ENCODE measurements at places on chromosomes 2 and 18. TPM values are rescaled to one million over a fixed set of nuclear protein-coding genes. Genes with fewer than 3 reads are reported as not detected.
A peak's percentile ranks its signal among the peaks of the same experiment; 100 is the strongest.

GRCh38 chr2:108541451-108541850 is 7.2 kb downstream of the LIMS1 start:
- no peak overlapping the region for H3K27ac ChIP-seq
- H3K4me1 ChIP-seq, result peaks cover 34% of the 10 kb centered on the region
- H3K27me3 ChIP-seq, result no peaks in the 10 kb centered on the region
- no peaks in the 10 kb centered on the region for H3K36me3 ChIP-seq
- no peak overlapping the region for H3K4me3 ChIP-seq
- no peak for DNase-seq

DNA sequence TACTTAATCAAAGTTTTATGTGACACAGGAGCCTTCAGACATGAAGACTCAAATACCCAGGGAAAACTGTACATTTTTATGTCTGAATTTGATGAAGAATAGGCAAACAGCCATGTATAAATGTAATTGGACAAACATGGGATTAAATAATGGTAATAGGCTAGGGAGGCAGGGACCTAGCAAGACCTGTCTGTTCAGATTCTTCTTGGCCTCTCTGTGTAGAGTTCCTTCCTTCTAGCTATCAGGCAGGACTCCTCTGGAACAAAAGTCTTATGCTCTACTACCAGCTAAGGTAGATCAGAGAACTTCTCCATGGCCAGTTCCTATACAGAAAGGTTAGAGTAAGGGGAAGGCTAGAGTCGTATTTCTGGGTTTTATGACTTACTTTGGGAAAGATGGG is 9.5 kb upstream of the PARD3B start:
- H3K4me1 ChIP-seq, result no peaks in the 10 kb centered on the region
- DNase-seq, result no peak
- H3K27me3 ChIP-seq, result no peaks in the 10 kb centered on the region

GRCh38 chr18:23664674-23665073 is 2.0 kb upstream of the ANKRD29 start:
- no peak for DNase-seq
- no peaks in the 10 kb centered on the region for H3K27me3 ChIP-seq
- H3K4me1 ChIP-seq, result no peaks in the 10 kb centered on the region
- H3K4me3 ChIP-seq, result no peak overlapping the region
- no peak overlapping the region for H3K27ac ChIP-seq

DNA sequence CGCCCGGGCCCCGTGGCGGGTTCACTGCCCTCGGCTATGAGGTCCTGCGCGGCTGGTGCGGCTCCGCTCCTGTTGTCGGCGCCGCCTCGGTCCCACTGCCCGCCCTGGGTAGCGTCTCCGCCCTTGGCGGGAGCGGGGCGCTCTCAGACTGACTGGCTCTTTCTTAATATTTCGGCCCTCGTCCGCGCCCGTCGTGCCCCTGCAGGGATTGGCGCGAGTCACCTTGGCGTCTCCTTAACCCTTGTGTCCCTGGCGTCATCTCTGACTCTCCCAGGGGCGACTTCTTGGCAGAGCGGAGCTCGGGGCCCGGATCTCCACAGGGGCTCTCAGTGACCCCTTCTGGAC is 1.3 kb downstream of the PTMA start:
- H3K4me3 ChIP-seq, result peak overlapping the region; percentile 96
- H3K4me1 ChIP-seq, result no peaks in the 10 kb centered on the region
- peak overlapping the region; percentile 99 for H3K27ac ChIP-seq
- H3K36me3 ChIP-seq, result peaks cover 23% of the 10 kb centered on the region
- DNase-seq, result peak; percentile 77
- no peaks in the 10 kb centered on the region for H3K27me3 ChIP-seq

- H3K4me1 ChIP-seq, result no peaks in the 10 kb centered on the region
- DNase-seq, result no peak
- no peaks in the 10 kb centered on the region for H3K36me3 ChIP-seq
- no peak overlapping the region for H3K4me3 ChIP-seq
- no peak overlapping the region for H3K27ac ChIP-seq
- H3K27me3 ChIP-seq, result no peaks in the 10 kb centered on the region
Measured at GRCh38 chr2:239809391-239809790, 215.8 kb downstream of the NDUFA10 start.

DNA sequence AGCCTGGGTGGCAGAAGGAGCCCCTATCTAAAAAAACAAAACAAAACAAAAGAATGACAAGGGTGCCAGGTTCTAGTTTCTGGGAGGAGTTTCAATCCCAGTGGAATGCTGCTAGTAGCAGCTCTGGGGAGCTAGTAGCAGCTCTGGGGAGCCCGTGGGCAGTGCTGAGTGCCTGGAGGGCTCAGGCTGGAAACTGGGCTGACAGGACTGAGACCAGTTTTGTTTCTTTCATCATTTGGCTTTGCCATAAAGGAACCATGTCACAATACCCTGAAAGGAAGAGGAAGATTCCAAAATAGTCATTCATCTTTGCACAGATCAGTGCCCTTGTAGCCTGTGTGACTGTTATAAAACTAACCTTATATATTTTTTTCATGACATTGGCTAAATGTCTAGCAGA is 10.6 kb downstream of the MFSD6 start:
- no peaks in the 10 kb centered on the region for H3K27me3 ChIP-seq
- H3K36me3 ChIP-seq, result no peaks in the 10 kb centered on the region
- H3K27ac ChIP-seq, result no peak overlapping the region
- no peak overlapping the region for H3K4me3 ChIP-seq
- H3K4me1 ChIP-seq, result peaks cover 31% of the 10 kb centered on the region

DNA sequence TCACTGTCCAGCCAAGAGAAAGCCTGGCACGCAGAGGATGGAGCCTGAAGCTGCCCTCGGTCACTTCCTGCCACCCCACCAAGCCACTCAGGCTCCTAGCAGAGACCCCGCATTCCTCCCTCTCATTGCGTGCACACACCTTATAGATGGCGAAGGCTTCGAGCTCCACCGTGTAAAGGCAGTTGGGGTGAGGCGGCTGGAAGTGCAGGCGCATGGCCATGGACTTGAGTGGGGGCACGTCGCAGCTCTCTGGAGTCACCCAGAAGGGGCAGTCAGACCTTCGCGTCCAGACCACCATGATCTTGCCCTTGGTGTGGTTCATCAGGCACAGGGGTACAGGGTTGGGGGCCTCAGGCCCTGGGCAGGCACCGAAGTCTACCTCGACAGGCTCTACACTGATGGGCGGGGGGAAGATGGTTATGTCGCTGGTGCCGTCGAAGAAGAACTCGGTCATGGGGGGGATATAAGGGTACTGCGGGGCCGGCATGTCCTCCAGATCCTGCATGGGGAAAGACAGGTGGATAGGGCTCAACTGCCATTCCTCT is 13.7 kb downstream of the CFAP65 start:
- no peak for DNase-seq
- no peak overlapping the region for H3K4me3 ChIP-seq
- no peaks in the 10 kb centered on the region for H3K4me1 ChIP-seq
- H3K27ac ChIP-seq, result no peak overlapping the region

GRCh38 chr2:44777036-44777435 is 164.5 kb upstream of the SIX3 start:
- H3K27ac ChIP-seq, result no peak overlapping the region
- no peaks in the 10 kb centered on the region for H3K36me3 ChIP-seq
- no peaks in the 10 kb centered on the region for H3K27me3 ChIP-seq
- H3K4me1 ChIP-seq, result no peaks in the 10 kb centered on the region
- no peak overlapping the region for H3K4me3 ChIP-seq

DNA sequence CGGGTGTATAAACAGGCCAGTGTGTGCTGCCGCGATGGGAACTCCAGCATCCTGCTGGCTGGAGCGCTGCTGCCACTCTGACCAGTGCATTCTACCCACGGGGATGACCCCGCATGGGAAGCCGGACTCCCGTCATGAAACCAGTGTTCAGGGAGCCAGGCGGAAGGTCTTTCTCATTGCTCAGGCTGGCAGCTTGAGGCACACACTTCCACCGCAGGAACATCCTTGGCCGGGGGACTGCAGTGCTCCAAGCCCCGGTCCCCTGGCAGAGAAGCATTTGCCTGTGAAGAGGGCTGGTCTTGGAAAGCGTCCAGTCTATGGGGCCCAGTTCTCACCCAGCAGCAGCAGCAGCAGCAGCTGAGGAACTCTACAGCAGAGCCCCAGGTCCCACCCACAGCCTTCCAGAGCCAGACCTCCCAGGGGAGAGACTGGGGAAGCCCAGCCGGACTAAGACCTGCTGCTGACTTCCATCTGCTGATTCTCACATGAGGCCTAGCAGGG is 235.9 kb downstream of the KLHL29 start:
- no peak overlapping the region for H3K27ac ChIP-seq
- H3K36me3 ChIP-seq, result no peaks in the 10 kb centered on the region
- peaks cover 39% of the 10 kb centered on the region for H3K4me1 ChIP-seq
- no peaks in the 10 kb centered on the region for H3K27me3 ChIP-seq

The CCDC68 gene
- total RNA-seq, result 8.0 TPM

Data from right atrium auricular region (tissue), 2 donors.